T-helper 9 cell (primary cell): ENCODE measurements at places on chromosomes 6 and 20.

DNA sequence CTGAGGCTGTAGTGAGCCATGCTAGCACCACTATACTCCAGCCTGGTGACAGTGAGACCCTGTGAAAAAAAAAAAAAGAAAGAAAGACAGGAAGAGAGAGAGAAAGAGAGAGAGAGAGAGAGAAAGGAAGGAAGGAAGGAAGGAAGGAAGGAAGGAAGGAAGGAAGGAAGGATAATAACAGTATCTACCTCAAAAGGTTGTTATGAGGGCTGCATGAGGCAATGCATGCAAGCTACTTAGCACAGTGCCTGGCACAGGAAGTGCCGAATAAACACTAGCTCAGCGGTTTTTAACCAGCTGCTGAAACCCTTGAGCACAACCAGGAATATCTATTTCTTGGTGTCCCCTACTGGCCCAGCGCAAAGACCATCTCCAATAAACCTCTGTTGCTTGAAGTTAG is 62.3 kb upstream of the TBC1D7 start:
- no peak for DNase-seq

- DNase-seq: no peak
Observed at GRCh38 chr6:84512391-84512790, 252.0 kb downstream of the TBX18 start.

DNA sequence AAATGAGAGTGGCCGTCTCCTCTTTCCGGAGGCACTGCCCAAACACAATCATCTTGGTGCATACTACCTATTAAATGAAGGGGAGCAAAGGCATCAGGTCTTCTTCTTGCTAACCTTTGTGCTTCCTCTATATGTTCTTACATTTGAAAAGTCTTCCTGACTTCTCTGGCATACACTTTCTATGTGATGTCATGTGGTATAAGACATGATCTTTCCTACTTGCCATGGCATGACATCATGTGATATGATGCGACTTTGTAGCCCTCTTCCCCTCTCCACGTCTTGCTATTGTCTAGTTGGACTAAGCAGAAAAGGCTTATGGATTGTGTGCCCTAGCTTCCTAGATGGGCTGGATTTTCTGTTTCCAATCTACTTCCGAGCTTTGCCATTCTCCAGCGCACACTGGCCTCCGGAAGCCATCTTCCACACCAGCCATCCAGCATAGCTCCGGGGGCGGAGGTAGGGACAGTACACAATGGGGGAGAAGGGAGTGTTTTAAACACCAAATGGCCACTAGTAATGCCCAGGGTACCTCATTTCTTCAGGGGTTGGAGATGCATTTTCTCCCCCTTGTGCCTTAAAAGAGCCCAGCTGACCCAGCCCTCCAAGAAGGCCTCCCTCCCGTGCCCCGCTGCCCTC is 8.8 kb upstream of the NEDD9 start:
- no peak for DNase-seq

- no peak for DNase-seq
Observed at GRCh38 chr6:123418071-123418470, 218.7 kb downstream of the TRDN start.

- DNase-seq: no peak
Observed at GRCh38 chr6:168286116-168286515, 33.5 kb downstream of the DACT2 start.

DNA sequence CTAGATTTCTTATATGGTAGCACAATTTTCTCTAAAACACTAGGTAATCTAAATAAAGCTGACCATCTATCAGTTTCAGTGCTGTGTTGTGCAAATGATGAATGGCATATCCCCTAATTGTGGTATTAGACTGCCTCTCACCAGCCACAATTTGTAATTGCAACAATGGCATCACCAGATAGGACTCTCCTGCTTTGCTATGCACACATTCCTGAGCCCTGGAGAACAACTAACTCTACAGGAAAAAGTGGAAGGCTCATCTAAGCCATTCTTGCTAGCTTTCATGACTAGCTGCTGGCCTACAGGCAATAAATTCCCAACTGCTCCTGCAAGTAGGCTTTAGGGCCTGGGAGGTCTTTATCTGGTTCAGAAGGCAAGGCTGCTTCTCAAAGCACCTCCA is 974.1 kb downstream of the EYS start:
- DNase-seq: no peak

GRCh38 chr6:44404022-44404714 is 16.7 kb downstream of the CDC5L start:
- no peak for DNase-seq

DNA sequence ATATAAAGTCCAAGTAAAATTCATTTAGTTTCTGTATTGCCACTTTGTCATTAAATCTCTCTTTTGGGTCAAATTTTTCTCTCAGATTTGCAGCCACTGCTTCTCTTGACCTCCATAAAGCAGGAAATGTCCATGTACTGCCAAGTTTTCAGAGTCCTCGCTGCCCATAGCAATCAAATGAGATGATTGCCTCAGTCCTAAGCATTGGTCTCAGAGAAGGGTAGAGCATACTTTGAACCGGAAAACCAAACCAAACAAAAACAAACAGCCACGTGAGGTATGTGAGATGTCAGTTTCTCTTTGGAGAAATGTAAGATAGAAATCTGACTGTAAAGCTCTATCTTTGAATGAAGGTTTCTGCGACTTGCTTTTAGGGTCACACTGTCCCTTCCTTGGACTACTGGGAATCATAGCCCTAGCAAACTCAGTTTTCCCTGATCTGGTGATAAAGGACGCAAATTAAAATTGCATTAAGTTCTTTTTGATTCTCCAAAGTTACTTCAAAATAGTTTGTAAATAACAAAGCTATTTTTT is 505.4 kb upstream of the CITED2 start:
- no peak for DNase-seq

- DNase-seq: no peak
Observed at GRCh38 chr20:36147690-36148089, 6.8 kb upstream of the EPB41L1 start.

- peak; percentile 55 for DNase-seq
Observed at GRCh38 chr20:41135187-41135887, 2.0 kb upstream of the PLCG1 start.
